ENCODE measurements at places on chromosomes 2 and 18.
A peak's percentile ranks its signal among the peaks of the same experiment; 100 is the strongest.

DNA sequence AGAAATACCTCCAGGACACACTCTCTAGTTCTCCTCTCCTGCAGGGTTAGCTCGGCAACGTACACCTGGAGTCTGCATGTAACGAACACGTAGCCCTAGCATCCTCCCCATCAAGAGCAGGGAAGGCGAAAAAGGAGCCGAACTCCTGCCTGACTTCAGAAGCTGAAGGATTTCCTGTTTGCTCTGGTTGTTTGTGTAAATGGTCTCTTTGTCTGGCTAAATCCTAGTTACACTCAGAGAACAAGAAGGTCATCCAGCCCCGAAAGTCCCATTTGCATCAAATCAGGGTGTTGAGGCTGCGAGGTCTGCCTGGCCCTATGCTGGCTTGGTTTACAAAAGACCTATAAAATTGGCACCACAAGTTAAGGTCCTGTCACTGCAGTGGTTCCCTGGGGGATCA, 66.4 kb upstream of the POMC start:
- no peak overlapping the region for H3K4me3 ChIP-seq
- peaks cover 5% of the 10 kb centered on the region for H3K27me3 ChIP-seq
- peaks cover 21% of the 10 kb centered on the region for H3K4me1 ChIP-seq
- H3K27ac ChIP-seq = no peak overlapping the region
- H3K36me3 ChIP-seq = peaks cover 11% of the 10 kb centered on the region

DNA sequence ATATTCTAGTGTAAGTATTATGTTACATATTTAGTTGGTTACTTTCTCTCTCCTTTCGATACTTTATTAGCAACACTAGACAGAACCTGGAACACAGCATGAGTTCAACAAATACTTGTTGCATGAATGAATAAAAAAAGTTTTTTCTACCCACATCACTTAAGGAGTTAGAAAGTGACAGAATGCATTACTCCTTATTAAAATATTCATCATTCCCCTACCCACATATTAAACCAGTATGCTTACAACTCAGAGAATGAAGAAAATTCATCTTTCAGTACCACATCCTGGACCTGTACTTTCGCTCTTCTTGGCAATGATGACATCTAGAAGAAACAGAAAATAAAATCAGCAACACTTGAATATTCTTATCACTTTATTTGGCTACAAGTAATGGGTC, 6.0 kb downstream of the SRBD1 start:
- no peaks in the 10 kb centered on the region for H3K4me1 ChIP-seq
- no peak overlapping the region for H3K27ac ChIP-seq
- no peaks in the 10 kb centered on the region for H3K36me3 ChIP-seq
- H3K27me3 ChIP-seq = no peaks in the 10 kb centered on the region
- no peak overlapping the region for H3K4me3 ChIP-seq

DNA sequence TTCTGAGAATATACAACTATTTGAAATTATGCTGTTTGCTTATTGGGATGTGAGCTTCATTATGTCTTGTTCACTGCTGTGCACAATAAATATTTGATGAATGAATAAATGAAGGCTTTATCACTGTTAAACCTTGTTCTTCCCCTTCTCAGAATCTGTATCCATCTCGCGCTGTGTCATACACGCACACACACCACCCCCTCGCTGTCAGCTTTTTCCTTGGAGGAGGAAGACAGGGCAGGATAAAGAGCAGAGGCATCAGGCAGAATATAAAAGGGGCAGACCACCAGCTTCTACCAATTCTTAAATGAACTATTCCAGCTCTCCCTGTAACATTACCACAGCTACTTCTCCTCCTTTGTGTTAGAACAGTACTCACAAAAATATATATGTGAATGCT, 75.0 kb downstream of the CD226 start:
- DNase-seq = no peak
- H3K4me1 ChIP-seq = peaks cover 17% of the 10 kb centered on the region
- no peaks in the 10 kb centered on the region for H3K36me3 ChIP-seq
- H3K4me3 ChIP-seq = no peak overlapping the region
- no peak overlapping the region for H3K27ac ChIP-seq
- peaks cover 6% of the 10 kb centered on the region for H3K27me3 ChIP-seq

- H3K4me3 ChIP-seq = no peak overlapping the region
- DNase-seq = no peak
- no peaks in the 10 kb centered on the region for H3K36me3 ChIP-seq
- no peak overlapping the region for H3K27ac ChIP-seq
Observed at GRCh38 chr2:220744861-220745260, 827.2 kb downstream of the EPHA4 start.

- H3K4me3 ChIP-seq = no peak overlapping the region
- peaks cover 1% of the 10 kb centered on the region for H3K4me1 ChIP-seq
- H3K27me3 ChIP-seq = peaks cover 1% of the 10 kb centered on the region
- H3K36me3 ChIP-seq = peaks cover 7% of the 10 kb centered on the region
- DNase-seq = no peak
Observed at GRCh38 chr2:122101319-122101718, 345.9 kb downstream of the TSN start.

- peaks cover 8% of the 10 kb centered on the region for H3K27me3 ChIP-seq
- no peak overlapping the region for H3K27ac ChIP-seq
- no peak for DNase-seq
Observed at GRCh38 chr2:8574196-8575037, 107.4 kb upstream of the ID2 start.

DNA sequence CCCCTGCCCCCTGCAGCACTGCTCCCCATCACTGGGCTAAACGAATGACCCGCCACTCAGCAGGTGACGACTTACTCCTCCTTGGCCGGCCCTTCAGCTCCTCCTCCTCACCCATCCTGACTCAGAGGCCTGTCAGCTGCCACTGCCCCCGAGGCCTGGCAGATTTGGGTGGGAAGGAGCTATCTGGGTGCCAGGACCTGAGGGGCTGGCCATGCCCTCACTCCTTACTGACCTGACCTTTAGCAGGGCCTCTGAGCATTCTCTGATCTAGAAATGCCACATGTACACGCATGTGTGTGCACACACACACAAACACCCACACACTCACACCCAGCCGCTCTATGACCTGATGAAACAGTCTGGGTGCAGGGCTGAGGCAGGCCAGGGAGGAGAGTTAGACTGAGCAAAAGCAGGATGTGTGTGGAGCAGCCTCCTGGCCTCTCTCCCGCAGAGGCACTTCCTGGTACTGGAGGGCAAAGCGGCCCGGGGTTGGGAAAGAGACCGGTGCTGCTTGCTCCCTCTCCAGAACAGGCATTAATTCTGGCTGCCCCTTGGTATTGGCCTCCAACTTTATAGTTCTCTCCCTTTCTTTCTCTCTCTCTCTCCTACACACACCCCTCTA, 68.0 kb downstream of the ZFP36L2 start:
- peaks cover 11% of the 10 kb centered on the region for H3K27me3 ChIP-seq
- H3K4me3 ChIP-seq = no peak overlapping the region
- H3K4me1 ChIP-seq = peaks cover 5% of the 10 kb centered on the region

- H3K4me1 ChIP-seq = no peaks in the 10 kb centered on the region
- no peak overlapping the region for H3K27ac ChIP-seq
- H3K36me3 ChIP-seq = no peaks in the 10 kb centered on the region
Observed at GRCh38 chr2:150076281-150076680, 411.2 kb downstream of the RND3 start.

- no peak overlapping the region for H3K4me3 ChIP-seq
- H3K36me3 ChIP-seq = no peaks in the 10 kb centered on the region
- no peaks in the 10 kb centered on the region for H3K27me3 ChIP-seq
- no peak overlapping the region for H3K27ac ChIP-seq
- H3K4me1 ChIP-seq = no peaks in the 10 kb centered on the region
- DNase-seq = no peak
Observed at GRCh38 chr18:78080761-78081160, 831.1 kb downstream of the GALR1 start.

- no peaks in the 10 kb centered on the region for H3K36me3 ChIP-seq
- H3K27me3 ChIP-seq = no peaks in the 10 kb centered on the region
- no peak for DNase-seq
- no peak overlapping the region for H3K4me3 ChIP-seq
- no peak overlapping the region for H3K27ac ChIP-seq
- no peaks in the 10 kb centered on the region for H3K4me1 ChIP-seq
Observed at GRCh38 chr2:188199716-188200128, 92.0 kb upstream of the GULP1 start.

GRCh38 chr2:102266204-102266603, 45.2 kb upstream of the IL1RL1 start:
- H3K36me3 ChIP-seq = peaks cover 9% of the 10 kb centered on the region
- H3K4me1 ChIP-seq = no peaks in the 10 kb centered on the region
- H3K27ac ChIP-seq = no peak overlapping the region
- H3K27me3 ChIP-seq = no peaks in the 10 kb centered on the region

DNA sequence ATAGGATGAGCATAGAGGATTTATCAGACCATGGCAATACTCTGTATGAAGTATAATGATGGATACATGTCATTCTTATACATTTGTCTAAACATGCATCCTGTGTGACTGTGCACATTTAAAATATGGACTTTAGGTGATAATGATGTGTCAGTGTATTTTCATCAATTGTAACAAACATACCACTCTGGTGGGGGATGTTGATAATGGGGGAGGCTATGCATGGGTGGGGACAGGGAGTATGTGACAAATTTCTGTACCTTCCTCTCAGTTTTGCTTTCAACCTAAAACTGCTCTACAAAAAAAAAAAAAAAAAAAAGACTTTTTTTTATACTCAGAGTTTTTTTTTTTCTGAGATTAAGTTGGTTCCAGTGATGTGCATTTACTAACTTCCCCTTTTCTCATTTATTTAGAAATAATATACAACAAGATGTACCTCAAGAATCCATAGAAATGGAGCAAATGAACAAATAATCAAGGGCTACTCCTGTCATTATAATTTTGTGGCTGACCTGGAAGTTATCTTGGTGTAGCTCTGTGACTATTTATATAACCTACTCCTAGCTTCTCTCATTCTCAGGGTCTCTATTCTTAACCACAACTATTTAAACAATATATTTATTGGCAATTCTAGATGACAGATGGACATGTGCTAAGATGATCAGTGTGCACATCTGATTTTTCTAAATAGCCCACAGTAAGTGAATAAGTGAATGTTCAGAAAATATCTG, 108.9 kb upstream of the ITGA4 start:
- no peaks in the 10 kb centered on the region for H3K4me1 ChIP-seq
- no peak for DNase-seq
- no peak overlapping the region for H3K27ac ChIP-seq
- no peak overlapping the region for H3K4me3 ChIP-seq
- no peaks in the 10 kb centered on the region for H3K27me3 ChIP-seq
- H3K36me3 ChIP-seq = no peaks in the 10 kb centered on the region

GRCh38 chr18:79410171-79410641, 14.5 kb downstream of the NFATC1 start:
- no peak overlapping the region for H3K27ac ChIP-seq
- H3K4me3 ChIP-seq = no peak overlapping the region
- H3K36me3 ChIP-seq = peaks cover 12% of the 10 kb centered on the region
- H3K27me3 ChIP-seq = peaks cover 6% of the 10 kb centered on the region
- DNase-seq = peak; percentile 7

DNA sequence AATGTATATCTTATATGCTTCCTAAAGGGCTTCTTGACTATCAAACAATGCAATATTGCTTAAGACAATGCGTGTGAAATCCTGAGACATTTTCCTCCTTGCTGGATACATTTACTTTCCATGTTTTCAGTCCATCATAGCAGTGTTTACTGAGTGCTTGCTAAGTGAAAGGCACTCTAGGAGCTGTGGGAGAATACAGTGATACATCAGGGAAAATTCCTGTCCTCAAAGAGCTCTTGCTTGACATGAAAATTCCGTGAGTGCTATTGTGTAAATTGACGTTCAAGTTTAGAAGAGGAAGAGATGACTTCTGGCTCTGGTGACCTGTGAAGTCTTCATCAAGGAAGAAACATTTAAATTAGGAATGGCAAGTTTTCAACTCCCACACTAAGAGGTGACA, 449.4 kb upstream of the SOX11 start:
- no peak for DNase-seq
- H3K4me3 ChIP-seq = no peak overlapping the region
- H3K27me3 ChIP-seq = no peaks in the 10 kb centered on the region
- H3K27ac ChIP-seq = peak overlapping the region; percentile 9
- no peaks in the 10 kb centered on the region for H3K36me3 ChIP-seq
- H3K4me1 ChIP-seq = peaks cover 28% of the 10 kb centered on the region

DNA sequence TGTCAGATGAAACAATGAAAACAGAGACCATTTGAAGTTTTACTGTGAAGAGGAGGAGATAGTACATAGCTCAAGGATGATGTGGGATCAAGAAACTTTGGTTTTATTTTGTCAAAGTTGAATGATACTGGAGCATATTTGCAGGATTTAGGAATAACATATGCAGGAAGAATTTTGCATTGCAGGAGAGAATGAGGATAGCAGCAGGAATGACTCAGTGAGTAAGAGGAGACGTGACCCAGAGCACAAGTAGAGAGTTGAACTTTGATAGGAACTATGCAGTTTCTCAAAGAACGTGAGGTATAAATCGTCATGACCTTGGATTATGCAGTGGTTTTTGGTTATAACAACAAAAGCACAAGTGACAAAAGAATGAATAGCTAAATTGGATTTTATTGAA, 47.7 kb downstream of the MAPRE2 start:
- H3K27ac ChIP-seq = no peak overlapping the region
- no peak overlapping the region for H3K4me3 ChIP-seq
- no peaks in the 10 kb centered on the region for H3K4me1 ChIP-seq
- no peak for DNase-seq

- no peak overlapping the region for H3K4me3 ChIP-seq
- no peaks in the 10 kb centered on the region for H3K36me3 ChIP-seq
- H3K4me1 ChIP-seq = peaks cover 22% of the 10 kb centered on the region
- no peak for DNase-seq
- peaks cover 3% of the 10 kb centered on the region for H3K27me3 ChIP-seq
Observed at GRCh38 chr2:109679225-109679624, 65.1 kb downstream of the SOWAHC start.

GRCh38 chr2:124804014-124804940, 779.2 kb downstream of the CNTNAP5 start:
- H3K4me1 ChIP-seq = peaks cover 5% of the 10 kb centered on the region
- no peak overlapping the region for H3K4me3 ChIP-seq
- H3K27me3 ChIP-seq = peaks cover 3% of the 10 kb centered on the region
- DNase-seq = no peak

DNA sequence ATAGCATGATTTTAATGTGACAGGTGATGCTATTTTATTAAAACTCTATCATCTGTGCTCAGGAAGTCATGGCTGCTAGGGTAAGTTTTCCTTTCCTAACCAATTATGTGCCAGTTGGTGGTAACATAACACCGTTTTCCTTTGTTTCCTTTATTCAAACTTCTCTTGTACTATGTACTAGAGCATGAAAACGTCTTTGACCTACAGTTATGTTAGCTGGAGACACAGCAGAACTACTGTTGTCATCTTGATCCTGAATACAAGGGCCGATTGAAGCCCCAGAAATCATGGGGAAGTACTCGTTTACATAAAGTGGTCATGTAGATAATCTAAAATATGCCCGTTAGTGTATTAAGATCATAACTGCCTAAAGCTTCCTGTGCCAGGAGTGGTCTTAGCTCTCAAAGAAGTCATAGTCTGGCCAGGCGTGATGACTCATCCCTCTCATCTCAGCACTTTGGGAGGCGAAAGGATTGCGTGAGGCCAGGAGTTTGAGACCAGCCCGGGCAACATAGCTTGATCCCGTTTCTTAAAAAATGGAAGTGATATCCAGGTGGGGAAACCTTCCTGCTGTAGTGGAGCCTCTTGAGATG, 20.5 kb downstream of the NEDD4L start:
- DNase-seq = no peak
- no peaks in the 10 kb centered on the region for H3K36me3 ChIP-seq
- no peak overlapping the region for H3K27ac ChIP-seq
- no peaks in the 10 kb centered on the region for H3K27me3 ChIP-seq

GRCh38 chr2:227079726-227080125, 84.3 kb downstream of the COL4A4 start:
- H3K4me1 ChIP-seq = peaks cover 5% of the 10 kb centered on the region
- peaks cover 2% of the 10 kb centered on the region for H3K27me3 ChIP-seq
- no peak overlapping the region for H3K4me3 ChIP-seq
- H3K27ac ChIP-seq = no peak overlapping the region
